Astrocyte (in vitro differentiated cells and primary cell): ENCODE measurements at places on chromosomes 3 and 15.

DNA sequence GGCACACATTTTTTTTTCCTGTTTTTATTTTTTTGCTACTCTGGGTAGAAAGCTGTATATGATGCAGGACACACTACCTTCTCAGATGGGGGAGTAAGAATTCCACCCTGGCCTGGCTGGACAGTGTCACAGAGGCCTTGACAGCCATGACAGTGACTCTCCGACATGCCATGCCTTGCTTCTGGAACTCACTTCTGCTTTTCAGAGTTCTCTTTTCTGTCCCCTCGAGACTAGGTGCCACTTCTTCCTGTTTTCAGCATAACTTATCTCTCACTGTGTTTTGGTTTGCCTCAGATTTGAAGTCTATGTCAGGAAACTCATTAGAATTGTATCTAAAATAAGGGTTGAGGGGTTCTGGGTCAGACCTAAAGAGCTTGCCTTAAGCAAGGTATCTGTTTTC lies 69.1 kb upstream of the SEC13 start:
- DNase-seq: no peak

- no peak for DNase-seq
Observed at GRCh38 chr3:71589132-71589531, 5.6 kb upstream of the FOXP1 start.

- DNase-seq: no peak
Observed at GRCh38 chr3:97579365-97579764, 185.2 kb upstream of the ARL6 start.

DNA sequence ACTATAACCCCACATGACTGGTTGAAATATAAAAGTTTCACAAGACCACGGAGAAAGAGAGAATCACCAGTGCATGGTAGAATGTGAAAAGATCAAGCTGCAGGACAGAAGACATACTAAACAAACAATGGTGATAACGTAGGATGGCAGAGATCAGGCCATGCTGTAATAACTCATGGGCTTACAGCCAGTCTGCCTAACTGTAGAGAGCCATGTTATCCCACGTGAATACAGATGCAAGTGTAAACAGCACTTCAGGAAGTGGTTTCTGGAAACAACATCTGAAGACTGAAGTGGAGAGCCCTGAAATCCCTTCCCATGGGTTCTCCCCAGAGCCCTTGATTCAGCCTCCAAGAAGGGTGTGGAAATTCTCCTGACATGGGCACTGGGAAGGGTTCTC lies 103.2 kb upstream of the SLCO2A1 start:
- no peak for DNase-seq

DNA sequence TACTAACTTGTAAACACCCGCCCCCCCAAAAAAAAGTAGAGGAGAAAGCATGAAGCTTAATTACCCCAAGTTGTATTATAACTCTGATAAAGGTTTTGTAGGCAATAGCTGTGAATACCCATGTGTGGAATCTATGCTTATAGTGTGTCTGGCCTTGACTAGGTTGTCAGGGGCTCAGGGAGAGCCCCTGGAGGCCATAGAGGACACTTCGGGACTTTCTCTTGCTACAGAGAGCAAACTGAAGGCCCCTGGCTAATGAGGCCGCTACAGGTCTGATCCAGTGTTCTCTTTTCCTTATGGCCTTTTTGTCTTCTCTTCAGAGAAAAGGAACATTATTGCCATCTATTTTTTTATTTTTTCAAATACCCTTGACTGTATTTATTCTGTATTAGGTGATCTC lies 19.1 kb upstream of the SCAANT1 start:
- no peak for DNase-seq

- DNase-seq: peak; percentile 92
Observed at GRCh38 chr3:119676771-119677640, at the start of gene COX17. COX17 (minus strand) TSS chr3:119677406; CDS start chr3:119677310, 96 bp downstream.

DNA sequence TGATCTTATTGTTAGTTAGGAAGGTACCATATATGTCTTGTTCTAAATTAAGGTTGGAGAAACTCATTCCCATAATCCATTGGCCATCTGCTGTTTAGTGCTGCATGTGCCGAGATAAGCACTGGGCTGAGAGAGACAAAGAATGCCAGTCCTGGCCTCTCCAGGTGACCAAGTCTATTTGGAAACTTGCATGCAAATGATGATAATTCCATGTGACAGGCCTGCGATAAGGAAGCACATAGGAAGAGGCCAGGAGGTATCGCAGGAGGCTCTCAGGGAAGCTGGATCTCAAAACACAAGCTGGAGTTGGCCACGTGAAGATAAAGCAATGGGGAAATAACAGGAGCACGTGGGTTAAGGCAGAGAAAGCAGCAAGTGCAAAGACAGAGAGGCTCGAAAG lies 39.7 kb downstream of the MYO5C start:
- no peak for DNase-seq

GRCh38 chr3:55369141-55369847 lies 117.8 kb downstream of the WNT5A start:
- DNase-seq: no peak

DNA sequence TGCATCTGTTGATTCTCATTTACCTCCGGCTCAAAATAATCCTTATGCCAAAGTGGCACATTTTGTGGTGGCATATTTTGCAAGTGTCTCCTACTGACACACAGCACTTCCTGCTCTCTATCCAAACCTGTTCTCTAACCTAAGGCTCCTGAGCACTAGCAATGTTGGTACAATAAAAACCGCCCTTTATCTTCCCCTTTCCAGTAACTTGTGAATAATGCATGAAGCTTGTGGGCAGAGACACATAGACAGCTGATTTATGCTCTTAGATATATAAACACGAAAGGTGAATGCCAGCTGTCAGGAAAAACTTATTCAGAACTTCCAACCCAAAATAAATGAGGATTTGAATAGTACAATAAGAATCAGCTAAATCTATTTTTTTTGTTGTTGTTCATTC lies 34.6 kb upstream of the ARPIN start:
- no peak for DNase-seq

DNA sequence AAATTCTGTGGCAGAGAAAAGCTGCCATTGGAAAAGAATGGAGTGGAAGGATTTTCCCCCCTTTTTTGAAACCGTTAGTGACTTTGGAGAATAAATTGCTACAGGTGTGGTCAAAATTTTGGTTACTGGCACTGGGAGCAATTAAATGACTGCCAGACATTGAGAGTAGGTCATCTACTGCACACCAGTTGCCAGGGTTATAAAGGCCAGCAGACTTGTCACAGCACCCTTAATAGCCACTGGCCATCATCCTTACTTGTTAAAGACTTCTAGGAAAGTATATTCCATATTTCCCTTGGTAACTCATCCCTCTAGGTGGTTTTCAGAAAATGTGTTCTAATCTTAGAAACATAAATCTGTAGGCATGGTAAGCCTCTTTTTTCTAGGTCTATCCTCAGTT lies 8.0 kb downstream of the PIK3CA start:
- DNase-seq: no peak

- no peak for DNase-seq
Observed at GRCh38 chr15:49236869-49237268, 66.8 kb downstream of the GALK2 start.

DNA sequence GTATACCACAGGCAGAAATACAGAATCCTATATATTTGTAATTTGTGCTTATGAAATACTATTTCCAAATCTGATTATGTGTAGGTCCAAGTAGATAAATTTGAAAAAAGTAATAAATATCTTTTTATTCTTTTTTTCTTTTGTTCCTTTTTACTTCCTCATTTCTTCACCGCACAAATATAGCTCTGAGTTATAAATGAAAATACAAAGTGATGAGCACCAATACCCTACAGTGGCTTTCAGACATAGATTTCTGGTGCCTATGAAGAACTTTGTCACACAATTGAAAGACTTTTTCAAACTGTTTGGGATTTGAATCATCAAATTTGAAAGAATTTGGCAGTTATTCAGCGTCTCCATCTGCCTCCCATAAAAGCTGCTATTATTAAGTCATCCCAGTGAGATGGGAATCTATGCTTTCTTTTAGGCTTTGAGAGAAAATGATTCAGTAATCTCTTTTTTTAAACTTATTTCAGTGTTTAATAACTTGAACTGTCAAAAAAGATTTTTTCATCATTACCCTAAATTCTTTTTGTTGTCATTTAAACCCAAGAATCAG lies 363.6 kb upstream of the GOLIM4 start:
- DNase-seq: peak; percentile 29

DNA sequence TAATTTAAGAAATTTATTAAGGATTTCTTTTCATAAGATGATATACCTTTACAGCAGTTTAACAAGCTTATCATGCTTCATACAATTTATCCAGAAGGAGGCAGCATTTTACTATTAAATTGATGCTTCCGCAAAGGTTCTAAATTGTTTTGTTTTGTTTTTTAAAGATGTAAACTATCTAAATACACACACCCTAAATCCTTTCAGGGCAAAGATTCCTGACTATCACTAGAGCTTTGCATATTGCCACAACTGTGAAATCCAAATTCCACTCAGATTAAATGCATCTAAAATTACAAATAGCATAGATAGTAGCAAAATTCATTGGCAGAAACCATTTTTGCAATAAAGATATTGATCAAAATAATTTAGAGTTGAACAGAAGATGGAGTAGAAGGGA lies 44.5 kb upstream of the CCNL1 start:
- peak; percentile 16 for DNase-seq

GRCh38 chr3:184345317-184346144 lies 8.1 kb downstream of the FAM131A start:
- no peak for DNase-seq

GRCh38 chr3:18051306-18051705 lies 308.9 kb upstream of the TBC1D5 start:
- no peak for DNase-seq

- no peak for DNase-seq
Observed at GRCh38 chr3:54549607-54550220, 378.1 kb downstream of the LRTM1 start.

- no peak for DNase-seq
Observed at GRCh38 chr3:10259036-10259435, 10.8 kb downstream of the TATDN2 start.

- DNase-seq: peak; percentile 14
Observed at GRCh38 chr3:69848113-69848512, 108.8 kb downstream of the MITF start.

DNA sequence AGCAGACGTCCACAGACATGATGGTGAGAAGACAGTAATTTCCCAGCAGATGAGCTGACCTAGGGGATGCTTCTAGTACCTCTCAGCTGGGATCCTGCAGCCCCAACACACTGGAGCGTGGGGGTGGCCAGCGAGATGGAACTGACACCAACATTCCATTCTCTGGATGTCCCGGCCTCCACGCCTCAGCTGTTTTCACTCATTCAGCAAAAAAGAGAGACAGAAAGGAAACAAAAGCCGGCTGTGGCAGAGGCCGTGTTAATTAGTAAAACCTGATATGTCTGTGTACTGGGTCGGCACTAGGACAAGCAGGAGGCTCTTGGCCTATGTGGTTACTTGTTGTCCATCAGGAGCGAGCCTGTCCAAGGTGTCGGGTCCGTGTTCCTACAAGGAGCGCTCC lies 82.6 kb upstream of the MYZAP start:
- no peak for DNase-seq

DNA sequence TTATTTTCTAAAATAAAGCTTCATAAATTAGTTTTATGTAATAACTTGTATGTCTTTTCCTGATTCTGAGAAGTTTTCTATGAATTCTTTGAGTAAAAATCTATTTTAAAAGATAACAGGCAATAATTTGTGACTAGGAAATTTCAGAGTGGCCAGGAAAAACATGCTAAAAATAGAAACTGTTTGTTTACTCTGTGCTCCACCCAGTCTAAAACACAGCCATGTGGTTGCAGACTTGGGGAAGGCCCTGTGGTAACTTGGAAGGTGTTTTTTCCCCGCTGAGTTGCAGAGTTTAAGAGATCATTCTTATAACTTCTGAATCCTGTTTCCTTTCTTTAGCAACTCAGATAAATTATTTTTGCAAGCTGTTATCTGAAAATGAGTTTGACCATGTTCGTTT lies 21.9 kb downstream of the PLCL2 start:
- peak; percentile 49 for DNase-seq

DNA sequence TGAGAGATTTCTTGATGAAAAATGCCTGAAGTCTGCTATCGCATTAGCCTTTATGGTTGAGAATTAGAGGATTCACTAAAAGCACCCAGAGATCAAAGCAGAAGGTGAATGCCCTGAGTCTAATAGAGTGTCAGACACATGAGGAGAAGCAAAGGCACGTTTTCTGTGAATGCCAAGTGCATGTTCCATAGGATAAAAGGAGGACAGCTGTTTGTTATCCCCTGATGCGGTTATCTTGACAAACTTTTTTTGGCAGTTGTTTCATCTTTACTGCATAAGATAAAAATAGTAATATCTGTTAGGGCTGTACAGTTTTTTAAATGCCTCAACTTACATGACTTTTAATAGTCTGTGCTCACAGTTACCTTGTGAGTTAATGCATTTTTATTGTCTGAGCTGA lies 65.3 kb upstream of the CD96 start:
- no peak for DNase-seq

DNA sequence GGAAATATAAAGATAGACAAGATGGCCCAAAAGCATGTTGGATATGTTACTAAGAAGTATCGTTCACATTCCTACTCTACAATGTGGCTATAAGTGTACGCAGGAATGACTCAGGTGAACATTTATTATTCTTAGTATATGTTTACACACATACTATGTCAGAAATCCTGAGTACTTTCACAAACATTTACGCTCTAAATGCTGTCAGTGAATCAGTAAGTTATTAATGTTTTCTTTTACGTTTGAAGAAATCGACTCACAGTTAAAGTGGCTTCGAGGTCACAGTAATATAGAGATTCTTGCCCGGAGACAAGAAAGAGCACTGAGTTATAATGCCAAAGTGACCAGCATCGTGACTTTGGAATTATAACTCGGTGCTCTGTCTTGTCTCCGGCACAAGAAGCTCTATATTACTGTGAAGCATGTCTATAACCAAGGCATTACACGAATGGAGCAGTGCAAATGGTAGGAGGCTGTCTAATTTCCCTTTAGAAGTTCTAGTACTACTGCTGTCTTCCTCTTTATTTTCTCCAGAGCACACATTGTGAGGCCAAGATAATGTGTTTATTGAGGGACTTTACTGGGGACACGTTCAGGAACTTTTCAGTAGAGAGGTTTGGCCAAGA lies 61.8 kb upstream of the P3H2 start:
- peak; percentile 68 for DNase-seq

DNA sequence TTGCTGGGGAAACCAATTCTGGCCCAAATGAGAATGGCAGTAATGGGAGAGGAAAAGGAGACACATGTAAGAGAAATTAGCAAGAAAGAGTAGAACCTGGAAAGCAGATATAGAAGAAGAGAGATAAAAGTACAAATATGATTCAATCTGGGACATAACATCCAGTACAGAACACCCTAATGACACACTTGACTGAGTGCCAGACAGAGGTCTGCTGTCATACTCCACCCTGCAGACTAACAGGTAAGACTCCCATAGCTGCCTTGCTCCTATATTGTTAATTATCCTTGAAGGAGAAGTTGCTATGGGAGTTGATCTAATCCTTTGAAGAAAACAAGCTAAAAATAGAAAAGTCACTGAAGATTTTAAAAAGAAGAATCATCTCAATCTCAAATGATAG lies 21.1 kb downstream of the CCPG1 start:
- no peak for DNase-seq

DNA sequence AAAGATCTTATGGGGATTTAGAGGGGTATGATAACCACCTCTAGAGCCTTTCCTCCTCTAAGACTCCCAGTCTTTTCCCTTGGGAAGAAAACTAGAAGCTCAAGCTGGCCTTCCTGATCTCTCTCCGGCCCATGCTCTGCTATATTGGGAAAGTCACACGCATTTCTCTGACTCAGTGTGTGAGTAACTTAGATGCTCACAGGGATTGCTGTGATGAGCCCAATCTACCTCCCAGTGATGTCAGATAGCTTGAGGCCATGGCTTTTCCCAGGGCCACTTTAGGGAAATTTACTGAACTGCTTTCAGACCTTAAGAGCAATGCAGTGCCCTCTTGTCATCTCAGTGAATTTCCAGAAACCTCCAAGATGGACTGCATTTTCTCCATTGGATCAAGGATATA lies 8.6 kb upstream of the ST8SIA2 start:
- DNase-seq: peak; percentile 18
